ENCODE measurements at places on chromosomes 2 and 18.
A peak's percentile ranks its signal among the peaks of the same experiment; 100 is the strongest.

DNA sequence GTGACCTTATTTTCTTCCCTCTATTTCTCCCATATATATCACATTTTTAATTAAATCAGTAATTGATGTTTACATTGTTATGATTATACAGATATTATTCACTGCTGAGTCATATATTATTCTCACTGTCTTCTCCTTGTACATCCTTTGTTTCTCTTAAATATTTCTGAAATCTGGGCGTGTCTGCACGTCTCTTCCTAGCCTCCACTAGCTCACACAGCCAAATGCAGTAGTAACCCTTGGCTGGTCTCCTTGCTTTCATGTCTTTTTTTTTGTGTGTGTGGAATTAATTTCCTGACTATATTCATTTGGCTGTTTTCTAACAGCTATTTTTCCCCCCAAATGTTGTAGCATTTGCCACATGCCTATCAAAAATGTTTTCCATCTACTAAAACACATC, 15.8 kb downstream of the CCNYL1 start:
- DNase-seq = no peak

DNA sequence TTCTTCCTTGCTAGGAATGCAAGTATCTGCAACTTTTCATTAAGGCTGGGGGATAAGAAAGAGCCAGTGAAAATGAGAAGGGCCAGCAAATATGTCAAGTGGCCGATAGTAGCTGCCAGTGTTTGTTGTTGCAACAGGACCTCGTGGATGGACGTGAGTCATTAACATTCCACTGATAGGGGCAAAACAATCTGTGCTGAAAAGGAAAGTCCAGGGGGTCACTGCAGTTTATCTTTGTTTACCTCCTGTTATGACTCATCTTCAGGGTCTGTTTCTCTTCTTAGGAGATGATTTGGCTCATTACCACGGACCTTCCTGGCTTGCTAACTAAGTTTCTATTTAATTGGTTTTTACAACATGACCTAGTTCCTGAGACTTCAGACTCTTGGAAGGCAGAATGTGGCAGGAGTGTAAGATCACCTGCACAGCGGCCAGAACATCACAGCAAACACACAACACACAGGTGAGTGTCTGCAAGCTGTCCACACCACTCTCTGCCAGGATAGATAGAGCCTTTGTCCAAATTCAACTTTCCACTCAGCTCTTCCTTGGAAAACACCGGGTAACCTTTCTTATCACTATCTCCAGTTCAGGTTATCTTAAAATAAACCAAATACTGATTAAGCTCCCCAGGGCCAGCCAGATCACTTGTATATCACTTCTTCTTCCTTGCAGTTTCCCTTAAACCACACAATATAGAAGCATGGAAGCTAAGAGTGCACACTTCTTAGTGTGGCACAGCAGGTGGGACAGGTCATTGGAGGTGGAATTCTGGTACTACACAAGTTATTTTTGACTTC, 157.5 kb upstream of the LMAN1 start:
- DNase-seq = no peak

DNA sequence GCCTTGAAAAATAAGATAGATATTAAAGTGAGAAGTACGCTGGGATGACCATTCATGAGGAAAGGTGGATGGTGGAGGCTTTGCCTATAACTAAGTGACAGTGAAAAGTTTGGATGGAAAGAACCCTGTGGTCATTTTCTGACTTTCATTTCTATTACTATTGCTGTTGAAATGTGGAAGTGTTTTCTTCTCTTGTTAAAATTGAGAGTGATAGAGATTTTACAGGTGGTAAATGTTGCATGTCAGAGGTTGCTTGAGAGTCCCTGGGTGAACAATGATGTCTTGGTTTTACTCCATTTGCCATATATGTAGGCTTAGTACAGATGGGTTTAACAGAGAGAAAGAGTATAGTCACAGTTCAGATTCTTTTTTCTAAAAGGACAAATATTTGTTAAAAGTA, 18.4 kb downstream of the NCOA1 start:
- DNase-seq = no peak

- DNase-seq = no peak
These were observed 411.4 kb downstream of the TRIB2 start for GRCh38 chr2:13128139-13128538.

DNA sequence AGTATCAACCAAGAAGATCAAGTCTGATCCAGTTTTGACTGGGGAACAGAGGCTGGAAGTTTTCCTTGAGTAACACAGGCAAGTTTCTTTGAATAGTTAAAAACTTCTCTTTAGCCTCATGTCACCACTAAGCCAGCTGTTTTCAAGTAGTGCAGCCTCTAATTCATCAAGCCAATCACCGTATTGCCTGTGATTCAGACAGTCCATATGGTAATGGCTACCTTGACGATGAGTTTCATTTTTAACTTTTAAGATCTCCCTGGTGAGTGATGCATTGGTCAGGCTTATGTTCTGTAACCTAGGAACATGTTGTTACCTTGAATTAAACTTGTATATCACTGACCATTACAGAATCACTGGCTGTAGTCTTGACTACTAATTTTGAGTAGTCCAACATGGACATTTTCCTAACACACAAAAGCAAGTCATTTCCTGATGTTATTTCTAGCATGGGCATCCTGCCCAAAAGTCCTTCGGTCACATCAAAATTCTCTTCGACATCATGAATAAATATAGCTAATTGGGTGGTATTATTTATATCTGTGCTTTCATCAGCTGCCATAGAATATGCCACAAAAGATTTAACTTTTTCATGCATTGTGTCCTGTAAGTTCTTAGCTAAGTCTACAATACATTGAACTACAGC, 238.8 kb upstream of the GCFC2 start:
- DNase-seq = no peak

DNA sequence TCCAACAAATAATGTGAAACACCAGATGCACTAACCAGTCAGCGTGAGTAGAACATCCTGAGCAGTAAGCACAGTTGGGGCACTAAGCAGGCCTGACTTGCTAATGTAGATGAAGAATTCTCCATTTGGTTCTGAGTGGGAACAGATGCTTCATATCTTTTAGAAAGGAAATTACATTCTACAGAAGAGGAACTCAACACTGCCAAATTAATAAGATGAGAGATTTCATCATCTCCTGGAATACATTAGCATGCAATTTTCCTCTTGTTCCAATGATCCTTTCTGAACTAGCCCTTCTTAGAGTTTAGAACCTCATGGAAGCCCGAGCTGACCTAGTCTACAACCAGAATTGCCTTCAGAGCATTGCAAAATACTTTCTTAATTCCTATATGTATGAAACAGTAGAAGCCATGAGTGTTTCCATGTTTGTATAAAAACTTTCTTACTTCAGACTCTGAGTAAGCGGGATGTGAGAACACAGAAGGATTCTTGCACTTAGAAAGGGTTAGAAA, 34.8 kb downstream of the COL5A2 start:
- DNase-seq = no peak

- no peak for DNase-seq
These were observed 27.2 kb downstream of the PXDN start for GRCh38 chr2:1717113-1717512.

- no peak for DNase-seq
These were observed 2.5 kb downstream of the ATP9B start for GRCh38 chr18:79071503-79072210.

GRCh38 chr2:74843899-74844298, 10.0 kb downstream of the HK2 start:
- DNase-seq = peak; percentile 21

DNA sequence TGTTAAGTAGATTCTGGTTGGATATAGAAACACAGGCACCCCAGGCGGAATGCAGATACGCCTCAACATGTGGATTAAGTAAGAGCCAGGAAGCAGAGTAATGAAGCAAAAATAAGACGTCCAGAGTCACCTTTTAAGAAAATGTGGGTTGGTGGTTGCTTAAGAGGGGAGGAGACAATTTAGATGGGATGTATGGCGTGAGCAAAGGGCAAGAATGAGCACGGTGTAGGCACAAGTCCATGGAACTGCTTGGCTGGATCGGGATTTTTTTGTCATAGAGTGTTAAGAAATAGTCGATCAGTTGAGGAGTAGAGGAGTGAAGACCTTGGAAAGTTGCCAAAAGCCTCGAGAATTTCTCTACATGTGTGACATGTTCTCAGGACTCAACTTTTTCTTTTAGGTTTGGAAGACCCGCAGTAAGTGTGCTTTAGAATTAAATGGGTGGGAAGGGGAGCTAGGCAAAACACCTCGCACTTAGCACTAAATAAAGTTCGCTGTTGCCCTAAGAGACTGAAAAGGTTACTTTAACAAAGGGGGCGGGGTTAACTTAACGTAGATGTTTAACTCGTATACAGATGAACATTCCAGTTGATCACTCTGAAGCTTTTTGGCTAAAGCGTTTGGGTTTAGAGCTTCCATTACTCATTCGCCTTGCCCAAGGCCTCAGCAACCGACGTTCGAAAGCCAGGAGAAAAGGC, 716 bp upstream of the SLC39A10 start:
- no peak for DNase-seq

All from activated naive CD4-positive, alpha-beta T cell treated with anti-CD3 and anti-CD28 coated beads, Interleukin-2, amount 50 U/mL, for 16 hours (primary cell).